ENCODE measurements at places on chromosomes 2 and 18.

DNA sequence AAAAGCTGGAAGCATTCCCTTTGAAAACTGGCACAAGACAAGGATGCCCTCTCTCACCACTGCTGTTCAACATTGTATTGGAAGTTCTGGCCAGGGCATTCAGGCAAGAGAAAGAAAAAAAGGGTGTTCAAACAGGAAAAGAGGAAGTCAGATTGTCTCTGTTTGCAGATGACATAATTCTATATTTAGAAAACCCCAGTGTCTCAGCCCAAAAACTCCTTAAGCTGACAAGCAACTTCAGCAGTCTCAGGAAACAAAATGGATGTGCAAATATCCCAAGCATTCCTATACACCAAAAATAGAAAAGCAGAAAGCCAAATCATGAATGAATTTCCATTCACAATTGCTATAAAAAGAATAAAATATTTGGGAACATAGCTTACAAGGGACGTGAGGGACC, 11.1 kb downstream of the SLC8A1 start:
- DNase-seq, result no peak

DNA sequence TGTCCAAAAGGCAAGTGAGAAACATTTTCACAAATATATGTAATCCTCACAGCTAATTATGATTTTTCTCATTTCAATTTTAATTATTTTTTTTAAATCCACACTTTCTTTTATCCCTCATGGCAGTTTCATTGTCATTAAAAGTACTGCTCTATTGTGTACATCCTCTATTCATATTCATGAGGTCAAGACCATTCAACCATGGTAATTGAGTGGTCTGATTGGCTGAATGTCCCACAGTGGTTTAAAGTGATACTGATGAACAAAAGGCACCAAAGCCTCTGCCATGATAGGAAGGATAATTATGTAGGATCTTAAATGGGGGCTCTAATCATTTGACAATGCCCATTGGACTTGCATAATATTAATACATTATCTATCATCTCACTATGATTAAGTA, 108.4 kb upstream of the EPHA4 start:
- no peak for DNase-seq

DNA sequence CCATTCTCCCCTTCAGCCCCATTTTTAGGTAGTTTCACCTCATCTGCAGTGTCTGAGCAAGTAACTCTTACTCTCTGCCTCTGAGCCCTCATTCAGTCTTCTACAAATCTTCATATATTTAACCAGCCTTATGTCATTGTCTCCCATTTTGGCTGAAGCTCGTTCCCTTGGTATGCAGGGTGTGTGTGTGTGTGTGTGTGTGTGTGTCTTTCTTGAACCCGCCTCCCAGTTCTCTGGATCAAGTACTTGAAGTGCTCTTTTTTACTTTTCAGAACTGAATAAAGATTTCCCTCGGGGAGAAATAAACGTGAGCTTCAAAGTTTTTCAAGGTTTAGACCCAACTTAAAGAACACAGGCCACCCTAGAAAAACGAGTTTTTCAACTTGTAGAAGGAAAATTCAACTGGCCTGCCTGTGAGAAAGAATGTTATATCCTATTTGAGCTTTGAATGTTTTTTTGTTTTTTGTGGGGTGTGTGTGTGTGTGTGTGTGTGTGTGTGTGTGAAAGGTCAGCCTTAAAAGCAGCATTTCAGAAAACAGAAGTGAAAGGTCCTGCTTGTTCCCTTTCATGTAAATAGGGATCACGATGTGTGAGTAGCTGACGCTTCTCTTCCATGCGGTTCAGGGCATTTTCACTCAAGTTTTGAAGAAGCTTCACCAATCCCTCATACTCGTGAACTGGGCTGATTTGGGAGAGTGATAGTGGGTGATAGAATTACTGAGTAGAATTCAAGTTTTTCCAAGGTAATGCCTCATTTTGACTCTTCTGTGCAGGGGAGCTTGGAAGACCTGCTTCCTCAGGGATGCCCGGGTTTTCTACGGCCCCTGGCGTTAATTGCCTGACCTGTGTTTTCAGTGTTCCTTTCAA, 50.6 kb upstream of the EML6 start:
- no peak for DNase-seq

DNA sequence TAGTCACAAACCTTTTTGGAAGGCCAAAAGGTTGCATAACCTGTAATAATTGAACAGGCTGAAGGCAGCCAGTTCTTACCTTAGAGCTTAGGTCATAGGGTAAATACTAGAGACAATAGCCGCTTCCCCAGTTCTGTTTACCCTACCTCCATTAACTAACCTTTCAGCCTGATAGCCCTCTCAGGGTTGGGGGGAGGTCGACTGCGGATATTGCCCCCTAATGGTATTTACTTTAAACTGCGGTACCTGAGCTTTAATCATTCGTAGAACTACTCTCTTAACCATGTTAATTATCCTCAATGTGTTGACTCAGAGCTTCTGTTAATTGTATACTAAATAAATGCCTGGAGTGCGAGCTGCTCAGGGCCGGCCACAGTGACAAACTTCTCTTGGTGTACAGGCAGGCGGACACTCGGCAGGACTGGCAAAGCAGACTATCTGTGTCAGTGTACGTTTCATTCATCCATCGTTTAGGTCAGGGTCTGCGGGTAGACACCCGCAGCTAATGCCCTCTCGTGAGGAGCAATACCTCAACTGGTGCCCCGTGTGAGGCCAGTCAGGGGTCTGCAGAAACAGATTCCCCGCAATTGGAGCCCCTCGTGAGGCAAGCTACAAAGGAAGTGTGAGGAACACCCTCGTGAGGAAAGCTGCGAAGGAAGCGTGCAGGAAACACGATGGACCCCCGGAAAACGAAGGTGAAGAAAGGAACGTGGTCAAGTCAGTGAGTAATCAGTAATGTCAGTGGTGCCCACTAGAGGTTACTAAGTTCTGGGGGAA, 115.3 kb upstream of the SCN7A start:
- no peak for DNase-seq

DNA sequence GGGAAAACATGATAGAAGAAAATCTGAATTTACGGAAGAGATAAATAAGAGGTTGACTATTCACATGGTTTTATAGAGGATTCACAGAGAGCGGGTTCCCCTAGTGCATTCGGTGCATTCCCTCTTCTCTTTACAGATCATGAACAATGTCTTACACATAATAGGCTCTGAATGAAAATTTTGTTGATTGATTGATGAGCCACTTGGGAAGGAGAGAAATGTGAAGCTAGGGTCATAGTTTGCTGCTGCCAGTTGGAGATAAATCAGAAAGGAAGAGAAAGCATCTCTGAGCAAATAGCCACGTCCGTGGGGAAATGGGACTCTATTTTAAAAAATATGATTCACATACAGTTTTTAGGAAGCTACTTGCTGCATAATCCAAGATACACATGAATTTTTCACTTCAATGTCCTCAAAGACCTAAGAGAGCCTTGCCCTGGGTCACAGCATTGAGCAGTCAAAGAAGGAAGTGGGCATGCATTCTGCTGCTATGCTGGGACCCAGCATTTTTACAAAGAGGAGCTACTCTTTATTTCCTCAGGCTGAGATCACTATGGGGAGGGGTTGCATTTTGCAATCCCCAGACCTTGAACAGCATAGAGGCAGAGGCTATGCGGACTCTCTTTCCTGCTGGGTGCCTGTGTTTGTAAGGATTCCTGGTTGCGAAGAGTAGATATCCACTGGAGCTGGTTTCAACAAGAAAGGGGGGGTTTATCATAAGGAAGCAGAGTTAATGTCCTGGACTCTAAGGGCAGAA, 395.3 kb downstream of the TSN start:
- DNase-seq, result no peak

GRCh38 chr2:6977786-6978185, 60.6 kb downstream of the RNF144A start:
- DNase-seq, result no peak

DNA sequence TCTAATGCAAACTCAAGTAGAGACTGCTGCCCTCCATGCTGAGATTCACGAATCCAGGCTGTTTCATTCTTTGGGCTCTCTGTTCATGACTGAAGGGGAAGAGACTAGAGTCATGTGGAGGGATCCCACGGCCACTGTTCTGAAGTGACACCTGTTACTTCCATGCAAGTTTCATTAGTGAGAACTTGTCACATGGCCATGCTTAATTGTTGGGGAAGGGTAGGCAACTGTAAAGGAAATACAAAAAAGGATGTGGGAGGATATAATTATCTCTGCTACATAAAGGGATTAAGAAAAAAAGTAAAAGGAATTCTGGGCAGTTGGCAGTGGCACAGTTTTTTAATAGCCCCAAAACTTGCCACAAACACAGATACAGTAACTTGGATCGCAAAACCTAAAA, 28.0 kb upstream of the PSME4 start:
- no peak for DNase-seq
